ENCODE measurements at places on chromosomes 2 and 18. TPM values are rescaled to one million over a fixed set of nuclear protein-coding genes. Genes with fewer than 3 reads are reported as not detected.

The SIX3 gene
- polyA plus RNA-seq = not detected

The TXNL1 gene
- 110 TPM for polyA plus RNA-seq

The REG3G gene
- polyA plus RNA-seq = not detected

The STPG4 gene
- polyA plus RNA-seq = not detected

The IL1F10 gene
- not detected for polyA plus RNA-seq

The PLGLB2 gene
- polyA plus RNA-seq = not detected

DNA sequence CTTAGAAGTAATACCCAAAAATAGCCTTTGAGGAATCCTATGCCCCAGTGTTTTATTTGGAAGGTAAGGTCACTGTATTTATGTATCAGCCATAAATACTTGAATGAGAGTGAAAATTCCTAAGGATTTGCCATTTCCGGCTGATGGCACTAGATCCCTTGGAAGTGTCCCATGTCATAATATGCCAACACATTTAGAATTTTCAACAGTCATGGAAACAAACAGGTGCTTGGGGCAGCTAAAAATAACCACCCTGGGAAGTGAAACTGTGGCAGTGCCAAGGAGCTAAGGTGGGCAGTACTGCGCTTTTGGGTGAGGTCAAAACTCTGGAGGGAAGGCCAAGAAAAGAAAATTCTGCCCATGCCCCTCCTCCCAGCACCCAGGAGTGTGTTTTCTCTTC, 80.2 kb downstream of the TCF7L1 start:
- DNase-seq = no peak

DNA sequence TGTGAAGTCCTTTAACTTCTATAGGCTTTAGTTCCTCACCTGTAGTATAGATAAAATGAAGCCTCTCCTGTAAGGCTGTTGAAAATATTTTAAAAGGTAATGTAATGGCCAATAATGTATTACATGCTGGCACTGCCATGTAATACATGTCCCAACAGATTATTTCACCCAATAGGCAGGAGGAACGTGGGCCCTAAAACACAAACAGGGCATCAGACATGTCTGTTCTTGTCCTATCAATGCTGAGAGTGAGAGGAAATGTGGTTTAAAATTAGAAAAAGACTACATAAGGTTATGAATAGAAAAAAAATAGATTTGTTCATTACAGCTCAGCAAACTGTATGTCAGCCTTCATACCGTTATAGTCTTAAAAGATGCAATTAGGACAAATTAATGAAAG, 492.7 kb upstream of the DDX18 start:
- DNase-seq = no peak

- DNase-seq = no peak
Observed at GRCh38 chr2:82234283-82234874, 1929.8 kb upstream of the LRRTM1 start.

DNA sequence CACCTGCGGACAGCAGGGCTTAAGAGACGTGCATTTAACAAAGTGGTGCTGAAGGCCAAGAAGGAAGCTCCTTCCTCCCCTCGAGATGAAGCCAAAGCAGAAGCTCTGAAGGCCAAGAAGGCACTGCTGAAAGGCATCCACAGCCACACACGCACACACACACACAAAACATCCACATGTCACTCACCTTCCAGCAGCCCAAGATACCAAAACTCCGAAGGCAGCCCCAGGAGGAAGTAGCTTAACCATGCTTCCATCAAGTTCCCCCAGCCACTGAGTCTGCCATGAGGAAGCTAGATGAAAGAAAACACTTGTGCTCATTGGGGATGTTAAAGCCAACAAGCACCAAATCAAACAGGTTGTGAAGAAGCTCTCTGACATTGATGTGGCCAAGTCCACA, 175.7 kb upstream of the POU3F3 start:
- DNase-seq = no peak

DNA sequence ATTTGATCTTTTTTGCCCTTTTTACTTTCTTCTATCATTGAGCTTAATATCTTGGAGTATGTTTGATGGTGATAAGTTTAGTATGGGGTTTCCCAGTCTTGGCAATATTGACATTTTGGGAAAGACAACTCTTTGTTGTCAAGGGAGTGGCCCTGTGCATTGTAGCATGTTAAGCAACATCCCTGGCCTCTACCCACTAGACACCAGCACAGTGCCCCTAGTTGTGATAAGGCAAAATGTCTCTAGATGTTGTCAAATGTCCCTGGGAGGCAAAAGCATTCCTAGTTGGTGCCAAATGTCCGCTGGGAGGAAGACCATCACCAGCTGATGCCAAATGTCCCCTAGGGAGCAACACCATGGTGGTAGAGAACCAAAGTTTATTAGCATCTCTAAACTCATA, 28.2 kb downstream of the GULP1 start:
- no peak for DNase-seq

GRCh38 chr2:34738691-34739090, 1139.6 kb upstream of the FAM98A start:
- DNase-seq = no peak

DNA sequence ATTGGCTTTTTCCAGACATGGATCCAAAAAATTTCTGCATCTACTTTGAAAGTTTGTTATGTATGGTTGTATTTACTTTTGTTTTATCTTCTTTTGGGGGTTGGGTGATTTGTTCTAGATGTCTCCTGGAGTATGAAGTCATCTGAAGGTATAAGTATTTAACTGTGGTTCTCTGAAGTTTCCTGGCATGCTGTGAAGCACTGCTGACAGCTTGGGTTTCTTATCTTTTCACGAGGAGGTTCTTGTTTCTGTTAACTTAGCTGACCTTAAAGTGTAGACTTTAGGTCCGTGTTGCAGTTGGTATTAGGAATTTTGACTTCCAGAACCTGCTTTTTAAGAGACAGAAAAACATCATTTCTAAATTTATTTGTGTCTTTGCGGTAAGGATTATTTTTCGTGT, 15.9 kb downstream of the GLS start:
- no peak for DNase-seq

DNA sequence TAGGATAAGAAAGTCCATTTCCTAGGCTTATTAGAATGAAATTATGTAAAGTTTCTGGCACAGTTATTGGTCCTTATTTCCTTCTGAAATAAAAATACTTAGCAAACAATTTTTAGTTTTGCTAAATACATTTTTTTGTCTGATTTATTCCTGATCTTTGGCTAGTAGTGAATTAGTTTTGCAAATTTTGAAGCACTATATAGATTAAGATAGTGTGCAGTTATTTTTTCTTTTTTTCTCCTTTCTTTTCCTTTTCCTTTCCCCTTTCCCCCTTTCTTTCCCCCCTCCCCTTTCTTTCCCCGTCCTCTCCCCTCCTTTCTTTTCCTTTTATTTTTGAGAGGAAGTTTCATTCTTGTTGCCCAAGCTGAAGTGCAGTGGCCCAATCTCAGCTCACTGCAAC, 59.7 kb downstream of the BIRC6 start:
- no peak for DNase-seq

GRCh38 chr18:63187791-63188460, 131.6 kb downstream of the BCL2 start:
- no peak for DNase-seq

GRCh38 chr2:181158427-181158826, 178.0 kb downstream of the UBE2E3 start:
- DNase-seq = no peak

DNA sequence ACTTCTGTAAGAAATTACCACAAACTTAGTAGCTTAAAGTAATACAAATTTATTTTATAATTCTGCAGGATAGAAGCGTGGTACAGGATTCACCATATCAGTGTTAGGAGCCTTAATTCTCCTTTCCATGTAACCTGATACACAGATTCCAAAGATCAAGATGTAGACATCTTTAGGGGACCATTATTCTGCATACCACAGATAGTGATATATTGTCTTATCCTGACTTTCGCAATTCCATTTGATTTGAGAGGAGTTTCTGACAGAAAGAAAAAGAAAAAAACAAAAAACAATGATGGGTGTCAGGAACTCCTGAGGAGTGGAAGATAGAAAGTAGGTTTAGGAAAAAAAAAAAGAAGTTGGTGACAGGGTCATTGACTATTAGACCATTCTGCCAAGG, 24.1 kb downstream of the KLHL23 start:
- DNase-seq = no peak

DNA sequence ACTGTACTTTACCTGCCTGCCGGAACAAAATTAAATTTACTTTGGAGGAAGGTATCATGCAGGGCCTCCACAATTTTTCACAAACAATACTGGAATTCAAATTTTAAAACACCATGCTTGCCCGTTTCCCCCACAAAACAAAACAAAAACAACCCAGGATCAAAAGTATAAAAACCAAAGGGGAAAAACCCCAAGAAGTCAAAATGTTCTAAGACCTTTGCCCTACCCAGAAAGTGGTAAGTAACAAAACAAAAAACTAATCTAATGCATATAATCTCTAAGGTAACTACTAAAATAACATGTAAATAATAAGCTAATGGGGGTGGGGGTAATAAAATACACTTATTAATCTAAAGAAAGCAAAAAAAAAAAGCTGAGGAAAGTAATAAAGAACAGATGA, 60.5 kb downstream of the CUL3 start:
- DNase-seq = no peak

DNA sequence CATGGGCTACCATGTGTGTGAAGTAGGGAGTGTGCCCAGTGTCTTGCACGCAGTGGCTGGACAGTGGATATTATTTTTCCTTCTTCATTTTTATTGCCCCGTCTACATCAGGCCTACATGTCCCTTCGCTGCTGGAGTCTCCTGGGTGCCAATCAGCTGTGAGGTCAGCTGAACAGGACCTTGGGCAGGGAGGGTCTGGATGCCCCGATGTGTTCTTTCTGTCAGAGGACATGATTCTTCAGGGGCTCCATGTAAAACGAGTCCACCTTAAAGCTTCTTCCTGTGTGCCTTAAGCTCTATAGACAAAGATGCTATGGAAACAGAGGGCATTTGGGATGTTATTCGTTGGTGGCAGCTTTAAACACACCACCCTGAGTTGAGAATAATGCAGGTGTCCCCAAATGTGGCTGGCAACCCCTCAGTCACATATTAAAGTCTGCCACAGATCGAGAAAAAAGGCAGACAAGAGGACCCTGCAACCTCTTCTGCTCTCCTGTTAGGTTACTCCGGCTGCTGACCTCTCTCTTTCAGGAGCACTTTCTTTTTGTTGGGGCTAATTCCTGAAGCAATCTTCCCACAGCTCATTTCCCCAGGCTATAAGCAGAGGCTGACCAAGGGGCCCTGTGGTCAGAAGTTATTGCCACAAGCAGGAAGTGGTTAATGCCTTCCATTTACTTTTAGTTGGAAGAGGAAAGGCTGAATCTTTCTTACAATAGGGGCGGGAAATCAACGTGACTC, 20.0 kb downstream of the GREB1 start:
- DNase-seq = no peak

DNA sequence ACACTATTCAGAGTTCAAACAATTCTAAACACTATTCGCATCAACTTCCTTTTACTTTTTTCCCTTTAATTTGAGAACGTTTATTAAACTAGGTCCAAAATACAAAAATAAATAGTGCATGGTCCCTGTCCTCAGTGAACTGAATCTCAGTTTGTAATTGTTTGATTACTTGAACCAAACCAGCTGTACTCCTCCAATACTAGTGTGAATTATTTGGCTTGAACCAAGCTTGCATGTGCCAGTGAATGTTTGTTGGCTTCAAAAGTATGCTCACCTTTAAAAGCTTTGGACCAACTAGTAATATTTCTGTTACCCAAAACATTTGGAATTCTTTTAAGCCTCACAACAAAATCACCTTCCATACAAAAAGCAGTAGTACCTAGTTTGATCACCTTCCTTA, 15.5 kb downstream of the CCNT2 start:
- no peak for DNase-seq

DNA sequence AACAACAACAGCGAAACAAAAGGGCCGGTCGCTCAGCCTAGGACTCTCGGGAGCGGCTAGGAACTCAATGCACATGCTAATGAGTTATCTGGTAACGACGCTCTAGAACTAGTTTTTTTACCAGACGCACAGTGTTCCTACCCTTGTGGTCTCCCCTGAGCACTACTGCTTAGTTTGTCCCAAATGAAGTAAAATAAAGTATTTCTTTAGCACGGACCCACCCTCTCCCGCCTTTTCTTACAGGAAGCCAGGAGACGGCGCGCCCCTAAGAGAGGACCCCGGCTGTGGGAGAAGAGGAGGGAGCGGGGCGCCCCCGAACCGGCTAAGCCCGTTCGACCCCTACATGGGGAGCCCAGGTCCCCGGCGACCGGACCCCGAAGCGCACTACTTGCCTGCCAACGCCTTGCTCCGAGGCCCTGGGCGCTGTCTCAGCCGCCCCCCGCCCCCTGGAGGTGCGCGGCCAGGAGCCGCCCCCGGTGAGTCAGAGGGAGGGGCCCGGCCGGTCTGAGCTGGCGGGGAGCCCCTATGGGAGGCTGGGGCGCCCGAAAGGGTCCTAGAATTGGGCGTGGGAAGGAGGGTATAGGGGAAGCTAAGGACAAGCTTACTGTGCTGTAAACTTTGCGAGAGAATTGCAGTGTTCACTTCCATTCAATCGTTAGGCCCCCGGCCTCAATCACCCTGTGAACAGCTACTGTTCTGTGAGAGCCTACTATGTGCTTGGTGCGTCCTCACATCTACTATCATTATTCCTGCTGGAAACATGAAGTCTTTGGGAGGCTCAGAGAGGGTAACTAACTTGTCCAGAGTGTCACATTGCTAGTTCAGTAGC, 3.6 kb upstream of the CAPG start:
- DNase-seq = no peak

- no peak for DNase-seq
Observed at GRCh38 chr2:165253178-165253577, 14.0 kb downstream of the SCN2A start.

GRCh38 chr2:216406826-216407225, 5.5 kb upstream of the SMARCAL1 start:
- DNase-seq = no peak

DNA sequence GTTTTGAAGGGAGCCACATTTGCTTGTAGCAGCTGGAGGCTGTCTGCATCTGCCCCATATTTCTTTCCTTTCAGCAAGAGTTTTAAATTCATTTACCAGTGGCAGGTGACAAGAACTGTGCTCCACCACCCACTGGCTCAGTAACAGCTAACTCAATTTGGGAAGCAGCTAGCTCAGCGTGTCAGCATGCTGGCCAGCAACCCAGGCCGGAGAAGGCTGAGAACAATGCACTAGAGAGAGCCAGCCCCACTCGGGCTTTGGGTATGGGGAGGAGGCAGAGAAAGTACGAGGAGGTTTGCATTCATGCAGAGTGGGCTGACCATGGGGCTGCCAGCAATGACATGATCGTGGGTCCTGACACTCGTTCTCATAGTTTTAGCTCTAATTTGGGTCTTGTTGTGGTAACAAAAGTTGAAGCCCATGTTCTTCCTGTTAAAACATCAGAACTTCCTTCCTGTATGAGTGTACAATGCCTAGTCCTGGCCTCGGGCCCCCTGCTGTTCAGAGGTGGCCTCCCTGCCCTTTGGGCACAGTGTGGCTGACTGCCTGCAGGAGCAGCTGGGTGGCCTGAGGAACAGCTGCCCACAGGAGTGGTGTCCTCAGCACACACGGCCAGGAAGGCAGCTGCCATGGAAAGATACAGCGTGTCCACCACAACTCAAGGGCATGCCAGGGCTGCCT, 23.0 kb downstream of the CDC42EP3 start:
- DNase-seq = no peak

GRCh38 chr18:13579874-13580273, 146.5 kb downstream of the FAM210A start:
- DNase-seq = no peak

Data from forelimb muscle (tissue), 1 donor.